Glomerular endothelial cell (primary cell): ENCODE measurements at places on chromosomes 16 and 17.

DNA sequence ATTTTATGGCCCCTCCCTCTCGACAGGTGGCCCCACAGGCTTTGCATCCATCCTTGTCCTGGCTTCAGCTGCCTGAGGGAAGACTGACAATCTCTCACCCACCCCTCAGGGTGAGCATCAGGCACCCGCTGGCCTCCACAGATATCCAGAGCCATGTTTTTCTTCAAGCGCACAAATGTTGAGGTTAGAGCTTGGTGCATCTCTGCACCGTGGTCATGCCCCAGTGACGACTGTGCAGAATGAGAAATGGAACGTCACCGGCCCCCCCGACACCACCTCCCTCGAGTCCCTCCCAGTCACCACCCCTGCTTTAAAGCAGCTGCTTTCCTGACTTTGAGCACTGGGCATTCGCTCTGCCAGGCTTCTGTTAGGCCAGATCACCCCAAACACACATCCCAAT is 19.8 kb upstream of the TIMP2 start:
- DNase-seq: no peak

DNA sequence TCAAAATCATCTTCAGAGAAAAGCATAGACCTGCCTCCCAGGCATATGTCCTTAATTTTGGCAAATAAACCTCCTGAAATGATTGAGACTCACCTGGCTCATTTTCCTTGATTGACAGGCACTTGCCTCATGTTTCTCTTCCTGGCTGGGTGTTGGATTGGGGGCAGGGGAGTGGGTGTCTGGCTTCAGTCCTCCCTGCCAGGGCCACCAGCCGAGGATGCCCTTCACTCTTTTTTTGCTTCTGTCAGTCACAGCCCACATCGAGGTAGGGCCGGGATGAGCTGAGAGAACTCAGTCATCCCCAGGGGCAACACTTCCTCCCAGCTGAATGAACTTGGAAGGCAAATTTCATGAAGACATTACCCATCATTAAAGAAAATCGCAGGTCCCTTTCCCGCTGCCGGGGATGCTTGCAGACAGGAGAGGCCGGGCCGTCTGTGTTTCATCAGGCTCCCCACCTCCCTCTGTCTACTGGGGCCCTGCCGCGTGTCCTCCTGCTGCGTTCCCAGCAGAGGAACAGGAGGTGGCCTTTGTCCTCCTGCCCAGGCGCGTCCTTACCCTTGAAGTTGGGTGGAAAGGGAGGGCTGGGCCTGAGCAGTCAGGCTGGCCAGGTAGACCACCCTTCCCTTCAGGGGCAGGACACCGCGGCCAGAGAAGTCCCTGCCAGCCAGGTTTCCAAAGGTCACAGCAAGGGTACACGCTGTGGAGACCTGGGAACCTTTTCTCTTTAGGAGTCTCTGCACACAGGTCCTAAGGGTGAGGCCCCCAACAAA is 11.2 kb upstream of the DNAH17 start:
- no peak for DNase-seq

DNA sequence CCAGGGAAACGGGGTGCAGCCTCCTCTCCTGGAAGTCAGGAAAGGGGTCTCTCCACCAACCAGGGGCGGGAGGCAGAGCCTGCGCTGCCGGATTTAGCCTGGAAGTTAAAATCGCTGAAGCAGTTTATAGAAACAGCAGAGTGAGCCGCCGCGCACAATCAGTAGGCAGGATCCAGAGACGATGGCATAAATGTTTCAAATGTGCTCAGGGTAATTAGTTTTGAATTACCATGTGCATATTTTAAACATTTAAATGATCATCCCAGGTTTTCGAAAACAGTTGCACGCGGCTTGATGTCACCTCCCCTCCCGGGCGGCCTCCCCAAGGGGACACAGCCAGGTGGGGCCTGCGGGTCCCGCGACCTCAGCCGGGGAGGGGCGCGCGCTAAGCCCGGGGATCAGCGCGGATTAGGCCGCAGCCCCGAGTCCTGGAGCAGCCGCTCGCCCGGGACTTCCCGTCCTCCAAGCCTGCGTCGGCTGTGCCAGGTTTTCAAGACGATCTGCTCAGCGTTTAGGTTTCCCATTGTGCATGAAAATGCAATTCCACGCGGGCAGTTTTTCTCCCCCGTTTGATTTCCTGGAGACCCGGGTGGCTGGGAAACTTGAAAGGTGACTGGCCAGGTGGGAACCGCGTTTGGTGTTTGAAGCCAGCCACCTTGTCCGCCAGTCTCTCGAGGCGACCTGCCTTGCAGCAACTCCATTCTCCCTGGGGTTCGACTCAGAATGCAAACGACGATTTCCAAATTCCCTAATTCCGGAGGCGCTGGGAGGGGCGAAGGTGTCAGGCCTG is 78.3 kb downstream of the RPA1 start:
- no peak for DNase-seq

DNA sequence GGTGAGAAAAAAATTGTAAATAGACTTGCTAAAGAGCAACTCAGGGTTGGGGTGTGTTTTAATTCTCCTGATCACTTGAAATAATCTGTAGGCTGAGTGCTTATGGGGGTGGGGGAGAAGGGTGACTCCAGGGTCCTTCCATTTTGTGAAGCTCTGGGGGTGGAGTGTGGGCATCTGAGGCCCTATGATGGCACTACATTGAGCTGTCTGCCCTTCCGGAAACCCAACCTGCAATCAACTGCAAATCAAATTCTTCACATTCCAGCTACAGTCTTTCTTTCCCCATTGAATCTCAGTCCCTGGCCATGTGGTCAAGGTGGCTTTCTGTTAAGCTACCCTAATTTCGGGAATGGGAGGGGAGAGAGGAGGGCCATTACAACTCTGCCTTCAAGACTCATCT is 6.0 kb upstream of the CDC6 start:
- DNase-seq: no peak

- no peak for DNase-seq
Measured at GRCh38 chr16:55836158-55836611, 3.3 kb upstream of the CES1 start.

GRCh38 chr16:72848759-72849664 is 198.9 kb downstream of the ZFHX3 start:
- no peak for DNase-seq
